ENCODE measurements at places on chromosomes 13 and 19. TPM values are rescaled to one million over a fixed set of nuclear protein-coding genes. Genes with fewer than 3 reads are reported as not detected.

DNA sequence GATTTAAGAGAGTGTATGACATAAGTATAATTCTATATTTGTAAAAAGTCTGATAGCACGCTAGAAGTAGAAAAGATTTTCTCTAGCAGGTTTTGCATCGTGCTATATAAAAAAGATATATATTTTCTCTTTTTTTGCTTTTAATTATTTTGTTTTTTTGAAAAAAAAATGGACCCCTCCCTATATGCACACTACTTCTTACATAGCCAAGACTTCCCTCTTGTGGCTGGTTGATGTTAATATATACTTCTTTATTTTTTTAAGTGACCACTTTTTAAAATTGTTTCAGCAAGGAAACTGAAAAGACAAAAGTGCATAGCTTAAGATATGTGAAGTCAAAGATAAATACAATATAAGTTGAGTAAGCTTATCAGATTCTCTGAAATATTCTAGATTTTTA lies 1202.8 kb downstream of the DIAPH3 start:
- peak; percentile 30 for DNase-seq
- H3K27ac ChIP-seq = no peak overlapping the region
- no peaks in the 10 kb centered on the region for H3K36me3 ChIP-seq
- no peaks in the 10 kb centered on the region for H3K27me3 ChIP-seq
- H3K4me3 ChIP-seq = no peak overlapping the region
- H3K4me1 ChIP-seq = no peaks in the 10 kb centered on the region

The UPF3A gene
- 34.5 TPM for total RNA-seq

DNA sequence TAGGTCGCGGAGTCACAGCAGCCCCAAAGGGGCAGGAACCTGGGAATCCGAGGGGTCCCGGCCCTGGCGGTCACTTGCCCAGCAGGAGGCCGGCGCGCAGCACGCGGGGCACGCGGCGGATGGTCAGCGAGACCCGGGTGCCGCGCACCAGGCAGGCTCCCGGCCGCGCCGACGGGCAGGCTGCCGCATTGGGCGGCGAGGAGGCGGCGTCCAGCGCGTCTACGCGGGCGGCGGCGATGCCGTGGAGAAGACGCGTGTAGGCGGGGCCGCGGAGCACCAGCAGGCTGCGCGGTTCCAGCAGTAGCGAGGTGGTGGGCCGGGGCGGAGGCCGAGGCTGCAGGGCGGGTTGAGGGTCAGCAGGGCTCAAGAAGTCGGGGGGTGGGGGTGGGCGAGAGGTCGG lies 607 bp upstream of the SYNE4 start:
- no peaks in the 10 kb centered on the region for H3K27me3 ChIP-seq
- no peaks in the 10 kb centered on the region for H3K4me1 ChIP-seq
- peak; percentile 65 for DNase-seq
- peak overlapping the region; percentile 44 for H3K4me3 ChIP-seq
- H3K36me3 ChIP-seq = no peaks in the 10 kb centered on the region

GRCh38 chr13:34672631-34673030 lies 269.4 kb upstream of the NBEA start:
- no peak overlapping the region for H3K27ac ChIP-seq
- DNase-seq = no peak
- no peaks in the 10 kb centered on the region for H3K36me3 ChIP-seq
- H3K27me3 ChIP-seq = no peaks in the 10 kb centered on the region

The IGFL2 gene
- 0.45 TPM for total RNA-seq

GRCh38 chr19:46972311-46972710 lies 47.3 kb upstream of the NPAS1 start:
- H3K4me1 ChIP-seq = peaks cover 34% of the 10 kb centered on the region
- no peaks in the 10 kb centered on the region for H3K36me3 ChIP-seq
- no peaks in the 10 kb centered on the region for H3K27me3 ChIP-seq
- H3K27ac ChIP-seq = no peak overlapping the region
- no peak for DNase-seq
- no peak overlapping the region for H3K4me3 ChIP-seq

- no peaks in the 10 kb centered on the region for H3K36me3 ChIP-seq
- DNase-seq = no peak
- H3K4me3 ChIP-seq = no peak within 1 kb of the TSS
- no peak within 1 kb of the TSS for H3K27ac ChIP-seq
Measured at GRCh38 chr19:51124729-51125128, at the start of gene SIGLEC9. Gene SIGLEC9 (plus strand): TSS chr19:51124906. CDS start chr19:51124975, 69 bp downstream.

DNA sequence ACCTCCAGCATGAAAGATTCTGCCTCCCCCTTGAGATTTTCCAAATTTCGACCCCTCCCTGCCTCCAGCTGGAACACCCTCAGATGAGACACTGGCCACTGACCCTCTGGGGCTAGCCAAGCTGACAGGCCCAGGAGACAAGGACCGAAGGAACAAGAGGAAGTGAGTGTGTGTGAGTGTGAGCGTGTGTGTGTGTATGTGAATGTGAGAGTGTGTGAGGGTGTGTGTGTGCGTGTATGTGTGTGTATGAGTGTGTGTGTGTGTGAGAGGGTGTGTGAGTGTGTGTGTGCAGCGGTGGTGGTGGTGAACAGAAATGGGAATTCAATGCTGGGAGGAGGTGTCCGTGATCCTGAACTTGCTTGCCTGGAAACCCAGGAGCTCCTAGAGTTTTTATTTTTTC lies 13.8 kb downstream of the HRC start:
- no peaks in the 10 kb centered on the region for H3K27me3 ChIP-seq
- no peak overlapping the region for H3K4me3 ChIP-seq
- H3K36me3 ChIP-seq = no peaks in the 10 kb centered on the region
- peaks cover 16% of the 10 kb centered on the region for H3K4me1 ChIP-seq
- H3K27ac ChIP-seq = no peak overlapping the region
- no peak for DNase-seq
